PC-9 (cell line): ENCODE measurements at places on chromosomes 3 and 15.

DNA sequence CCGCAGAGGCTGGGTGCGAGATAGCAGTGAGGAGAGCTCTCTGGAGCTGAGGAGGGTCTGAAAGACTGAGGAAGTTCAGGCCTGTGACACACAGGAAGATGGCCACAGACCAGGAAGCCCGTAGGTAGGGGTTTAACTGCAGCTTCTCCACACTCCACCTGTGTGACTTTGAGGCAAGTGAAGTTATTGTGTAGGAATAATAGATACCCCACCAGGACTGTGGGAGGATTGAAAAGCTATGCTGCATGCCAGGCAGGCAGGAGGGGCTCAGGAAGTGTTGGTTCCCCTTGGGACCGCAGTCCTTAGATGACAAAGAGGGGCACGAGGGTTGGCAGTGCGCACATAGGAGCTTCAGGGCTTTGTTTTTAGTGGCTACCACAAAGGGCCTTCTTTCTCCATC lies 50.9 kb downstream of the MAGEF1 start:
- DNase-seq = no peak

GRCh38 chr3:32414522-32415202 lies 23.0 kb downstream of the CMTM7 start:
- DNase-seq = no peak

GRCh38 chr3:126025116-126025729 lies 56.2 kb downstream of the ROPN1B start:
- DNase-seq = no peak

- no peak for DNase-seq
These were observed 8.3 kb downstream of the AKAP13 start for GRCh38 chr15:85388566-85389305.

GRCh38 chr3:58857402-58857801 lies 190.8 kb upstream of the FAM3D start:
- DNase-seq = no peak

- no peak for DNase-seq
These were observed 48.7 kb upstream of the TSC22D2 start for GRCh38 chr3:150359381-150359780.

DNA sequence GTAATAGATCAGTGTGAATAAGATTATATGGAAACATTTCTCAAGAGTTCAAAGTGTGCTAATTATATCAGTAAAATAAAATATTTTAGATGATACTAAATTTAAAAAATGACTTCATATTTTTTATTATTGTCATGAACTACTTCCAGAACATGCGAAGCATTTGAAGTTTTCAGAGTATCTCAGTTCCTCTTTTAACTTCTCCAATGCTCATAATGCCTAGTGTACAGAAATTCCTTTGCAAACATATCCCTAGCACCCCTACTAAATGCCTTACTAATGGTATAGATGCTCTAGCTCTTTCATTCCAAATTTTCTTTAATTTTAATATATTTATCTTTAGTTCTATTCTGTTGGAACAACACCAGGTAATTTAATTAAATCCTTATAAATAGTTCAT lies 580.4 kb downstream of the CADM2 start:
- DNase-seq = no peak
